ENCODE measurements at places on chromosomes 5 and 9.

DNA sequence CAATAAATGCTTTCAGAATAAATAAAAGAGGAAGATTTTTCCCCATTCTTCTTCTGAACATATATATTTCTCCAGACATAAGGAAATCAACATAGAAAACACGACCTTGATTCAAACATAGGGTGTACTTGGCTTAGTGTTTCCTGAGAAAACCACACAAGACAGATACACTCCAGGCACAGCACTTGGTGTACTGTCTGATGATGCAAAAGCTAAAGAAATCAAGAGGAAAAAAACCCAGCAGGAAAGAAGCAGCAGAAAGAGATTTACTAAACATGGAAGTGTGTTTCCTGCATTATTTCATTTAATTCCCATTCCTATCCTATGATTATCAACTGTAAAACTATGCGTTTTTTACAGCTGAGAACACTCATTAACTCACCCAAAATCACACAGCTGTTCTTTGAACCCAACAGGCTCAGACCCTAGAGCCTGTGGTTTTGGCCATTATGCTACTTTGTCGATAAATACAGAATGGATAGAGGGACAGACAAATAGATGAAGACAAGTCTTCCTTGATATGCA is 46.1 kb downstream of the NIPAL4 start:
- DNase-seq: no peak

DNA sequence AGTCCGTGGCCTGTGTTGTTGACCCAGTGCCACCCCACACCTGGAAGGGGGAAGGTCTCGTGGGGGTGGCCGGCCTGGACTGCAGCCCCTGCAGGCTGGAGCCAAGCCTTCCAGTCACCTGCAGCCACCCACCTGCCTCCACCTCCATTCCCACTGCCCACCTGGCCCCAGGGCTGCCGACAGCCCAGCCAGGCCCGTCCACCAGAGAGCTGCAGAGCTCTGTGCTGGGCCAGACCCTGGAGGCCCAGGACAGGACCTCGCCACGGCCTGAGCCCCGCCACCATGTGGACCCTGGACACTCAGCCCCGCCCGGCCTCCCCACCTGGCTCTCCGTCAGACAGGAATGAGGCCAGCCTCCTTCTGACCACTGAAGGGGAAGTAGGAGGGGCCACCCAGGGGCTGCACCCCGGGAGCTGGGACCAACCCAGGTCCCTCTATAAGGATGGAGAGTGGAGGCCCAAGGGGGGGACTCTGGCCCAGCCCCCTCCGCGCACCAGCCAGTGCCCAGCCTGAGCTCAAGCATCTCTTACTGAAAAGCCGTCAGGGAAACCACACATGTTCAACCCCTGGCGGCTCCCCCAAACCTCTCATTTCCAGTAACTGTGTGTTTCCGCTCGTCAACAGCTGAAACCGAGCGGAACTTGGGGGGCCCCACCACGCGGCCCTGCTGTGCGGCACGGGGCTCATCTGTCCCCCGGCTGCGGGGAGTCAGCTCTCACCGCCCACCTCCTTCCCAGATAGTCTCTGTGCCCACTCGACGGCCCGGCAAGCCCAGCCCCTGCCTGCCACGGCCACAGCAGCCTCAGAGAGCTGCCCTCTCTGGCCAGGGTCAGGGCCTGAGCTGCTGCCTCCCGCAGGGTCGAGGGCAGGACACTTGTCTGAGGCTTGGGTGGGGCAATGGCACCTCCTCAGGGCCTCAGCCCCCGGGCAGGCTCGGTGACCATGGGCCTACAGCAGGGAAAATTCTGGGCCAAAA is 12.8 kb downstream of the NOTCH1 start:
- DNase-seq: no peak

DNA sequence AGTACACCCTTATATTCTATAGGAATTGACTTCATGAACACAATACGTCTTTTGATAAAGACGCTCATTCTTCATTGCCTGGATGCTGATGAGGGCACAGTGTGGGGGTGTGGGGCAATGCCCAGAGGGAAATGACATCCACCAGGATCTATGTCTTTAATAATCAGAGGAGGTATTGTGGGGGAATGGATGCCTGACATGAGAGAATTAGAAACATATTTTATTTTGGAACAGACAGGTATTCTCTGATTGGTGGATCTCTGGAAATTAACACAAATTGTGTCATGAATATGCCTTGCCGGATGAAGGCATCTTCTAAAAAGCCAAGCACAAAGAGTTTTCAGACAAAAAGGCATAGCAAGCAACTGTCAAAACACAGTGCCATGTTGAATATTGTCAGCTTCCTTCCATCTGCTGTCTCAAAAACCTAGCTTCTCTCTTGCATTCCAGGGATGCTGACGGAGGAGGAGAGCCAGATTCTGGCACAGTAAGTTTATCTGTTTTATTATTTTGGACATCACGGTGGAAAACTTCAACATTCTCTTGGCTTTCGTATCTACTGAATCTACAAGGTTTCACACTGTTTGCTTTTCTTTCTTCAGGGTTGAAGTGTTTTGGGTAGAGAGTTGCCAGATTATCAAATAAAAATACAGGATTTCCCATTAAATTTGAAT is 3.9 kb upstream of the C5orf58 start:
- DNase-seq: no peak

DNA sequence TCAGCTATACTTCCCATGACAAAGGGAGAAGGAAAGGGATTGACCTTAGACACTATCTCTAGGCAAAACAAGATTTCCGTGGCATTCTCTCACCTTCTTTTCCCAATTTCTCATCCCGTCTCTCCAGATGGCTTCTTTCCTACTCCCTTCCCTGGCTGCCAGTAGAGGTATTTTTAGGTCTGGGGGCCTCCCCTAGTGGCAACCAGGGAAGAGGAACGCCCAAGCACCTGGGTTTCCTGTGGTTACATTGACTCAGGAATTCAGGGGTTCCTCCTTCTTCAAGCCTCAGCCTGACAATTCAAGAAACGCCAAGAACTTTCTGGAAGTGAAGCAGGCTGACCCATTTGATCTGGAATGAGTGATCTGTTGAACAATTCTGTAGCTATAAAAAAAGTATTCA is 111.5 kb upstream of the OSMR start:
- no peak for DNase-seq

DNA sequence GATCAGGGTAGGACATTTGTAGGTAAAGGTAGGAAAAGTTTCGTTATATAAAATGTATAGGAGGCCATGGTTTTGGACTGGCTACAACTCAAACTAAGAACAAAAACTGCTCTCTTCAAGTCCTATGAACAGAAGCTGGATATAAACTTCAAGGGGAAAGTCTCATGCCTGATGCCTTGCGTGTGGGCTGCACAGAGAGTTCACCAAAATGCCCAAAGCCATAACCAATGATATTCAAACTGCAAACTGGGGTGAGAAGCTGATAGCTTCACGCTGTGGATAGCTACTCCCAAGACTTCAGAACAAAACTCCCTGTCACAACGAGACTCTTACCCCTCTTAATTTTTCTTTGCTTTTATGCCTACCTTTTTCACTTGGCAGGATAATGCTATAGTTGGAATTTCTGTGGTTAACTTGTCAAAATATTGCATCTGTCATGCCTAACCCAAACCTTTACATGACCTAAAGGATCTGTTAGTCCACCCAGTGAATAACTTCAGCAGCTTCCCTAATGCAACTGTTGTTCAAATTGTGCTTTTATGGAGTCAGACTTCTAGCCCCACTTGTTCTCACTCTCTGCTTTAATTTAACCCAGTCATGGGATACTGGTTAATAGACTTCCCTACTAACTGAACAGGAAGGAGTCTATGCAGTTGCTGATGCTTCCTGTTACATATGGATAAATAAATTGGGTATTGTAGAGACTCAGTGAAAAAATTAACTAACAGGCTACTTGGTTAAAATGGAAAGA is 71.9 kb downstream of the SFXN1 start:
- DNase-seq: no peak

DNA sequence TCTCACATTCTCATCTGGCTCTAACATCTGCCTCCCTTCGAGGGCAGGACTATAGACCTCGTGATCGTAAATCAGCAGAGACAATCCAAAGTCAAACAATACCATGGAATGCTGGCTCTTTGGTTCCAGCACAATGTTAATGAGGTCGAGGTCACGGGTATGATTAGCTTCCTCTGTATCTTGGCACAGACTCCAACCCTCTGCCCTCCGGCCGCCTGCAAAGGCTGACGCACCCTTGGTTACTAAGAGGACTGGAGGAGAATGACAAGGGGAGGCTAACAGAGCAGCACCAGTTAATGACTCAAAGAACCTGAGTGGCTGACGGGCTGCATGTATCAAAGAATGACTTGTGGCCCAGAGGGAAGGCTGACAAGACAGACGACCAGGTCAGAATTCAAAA is 10.1 kb downstream of the LHFPL2 start:
- no peak for DNase-seq

DNA sequence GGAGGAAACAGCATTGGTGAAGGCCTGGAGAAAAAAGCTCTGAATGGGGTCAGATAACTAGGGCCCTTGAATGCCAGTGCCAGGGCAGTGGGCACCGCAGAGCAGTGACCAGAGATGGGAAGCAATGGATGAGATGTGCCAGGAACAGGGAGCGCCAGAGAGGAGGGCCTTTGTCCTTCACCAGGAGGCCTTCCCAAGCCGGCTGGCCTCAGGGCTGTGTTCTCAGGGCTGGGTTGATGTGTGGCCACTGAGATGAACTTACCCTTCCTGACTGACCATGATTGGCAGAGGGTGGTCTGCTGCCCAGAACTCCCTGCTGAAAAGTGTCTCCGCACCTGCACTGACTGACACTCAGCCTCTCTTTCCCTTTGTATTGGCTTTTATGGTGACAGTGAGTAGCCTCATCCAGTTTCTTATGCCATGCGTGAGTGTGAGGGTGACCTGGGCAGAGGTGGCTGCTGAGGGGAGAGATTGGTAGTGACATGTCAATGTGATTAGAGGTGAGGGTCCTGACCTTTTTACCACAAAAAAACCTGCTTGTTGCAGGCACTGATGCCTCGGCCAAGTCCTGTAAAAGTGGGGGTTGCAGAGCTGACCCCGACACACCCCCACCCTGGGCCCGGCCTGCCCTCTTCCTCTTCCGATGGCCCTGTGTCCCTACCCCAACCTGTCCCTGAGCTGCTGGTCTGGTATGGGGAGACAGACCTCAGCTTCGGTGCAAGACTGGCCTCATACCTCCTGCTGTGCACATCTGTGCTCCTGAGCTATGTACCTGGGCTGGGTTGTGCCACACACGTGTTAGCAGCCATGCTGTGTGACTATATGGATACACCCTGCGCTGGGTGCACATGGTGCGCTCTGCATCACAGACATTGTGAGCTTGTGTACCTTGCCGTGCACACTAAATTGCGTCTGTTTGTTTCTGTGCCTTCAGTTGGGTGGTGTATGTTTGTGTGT is 57.1 kb upstream of the PSD2 start:
- DNase-seq: no peak

GRCh38 chr5:173327948-173328843 is at the start of gene STC2:
Gene STC2 (minus strand): TSS chr5:173328414. CDS start chr5:173328193, 221 bp downstream.
- no peak for DNase-seq

DNA sequence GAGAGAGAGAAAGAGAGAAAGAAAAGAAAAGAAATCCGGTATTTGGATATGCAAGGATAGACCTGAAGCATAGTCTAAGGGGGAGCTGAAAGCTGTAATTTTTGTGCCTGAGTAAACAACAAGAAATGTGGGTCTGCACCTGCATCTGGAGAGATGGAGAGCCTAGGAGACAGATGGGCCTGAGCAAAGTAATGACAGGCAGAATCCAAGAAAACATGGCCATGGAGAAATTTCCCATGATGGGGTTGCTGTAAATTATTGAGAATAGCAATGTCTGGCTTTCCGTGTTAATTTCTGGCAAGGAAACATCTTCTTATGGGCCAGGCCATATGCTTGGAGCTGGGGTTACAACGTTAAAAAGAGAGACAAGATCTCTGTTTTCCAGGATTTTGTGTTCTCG is 40.2 kb downstream of the YIPF5 start:
- DNase-seq: no peak

DNA sequence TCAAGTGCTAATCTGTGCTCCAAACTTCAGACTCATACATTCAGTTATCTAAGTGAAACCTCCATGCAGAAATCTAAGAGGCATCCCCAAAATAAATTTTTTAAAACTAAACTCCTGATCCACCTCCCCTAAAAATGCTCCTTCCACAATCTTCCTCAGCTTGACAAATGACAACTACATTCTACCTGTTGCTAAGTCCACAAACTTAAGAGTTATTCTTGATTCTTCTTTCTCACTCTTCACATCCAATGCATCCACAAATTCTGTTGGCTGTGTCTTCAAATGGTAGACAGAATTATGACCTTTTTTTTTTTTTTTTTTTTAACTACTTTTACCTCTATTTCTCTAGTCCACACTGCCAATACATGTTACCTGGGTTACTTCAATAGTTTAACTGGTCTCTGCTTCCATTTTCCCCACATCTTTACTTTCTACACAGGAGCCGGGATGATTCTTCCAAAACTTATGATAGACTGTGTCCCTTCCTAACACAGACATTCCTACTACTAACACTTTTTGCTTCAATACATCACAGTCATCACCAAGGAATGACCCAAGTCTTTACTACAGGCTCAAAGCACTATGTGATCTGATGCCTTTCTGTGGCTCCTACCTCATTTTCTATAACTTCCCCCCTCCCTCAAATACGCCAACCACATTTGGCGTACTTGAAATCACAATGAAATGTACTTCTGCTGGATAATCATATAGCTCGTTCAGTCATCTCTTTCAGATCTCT is 143.6 kb downstream of the PDE4D start:
- no peak for DNase-seq

- DNase-seq: no peak
These were observed 396.0 kb downstream of the LRRC70 start for GRCh38 chr5:62974623-62975022.

- no peak for DNase-seq
These were observed 1638.3 kb downstream of the MAT2B start for GRCh38 chr5:165143741-165144140.

- no peak for DNase-seq
These were observed 27.4 kb upstream of the F2RL1 start for GRCh38 chr5:76791461-76791860.

- DNase-seq: no peak
These were observed 235.3 kb downstream of the PRDM9 start for GRCh38 chr5:23742701-23743100.

DNA sequence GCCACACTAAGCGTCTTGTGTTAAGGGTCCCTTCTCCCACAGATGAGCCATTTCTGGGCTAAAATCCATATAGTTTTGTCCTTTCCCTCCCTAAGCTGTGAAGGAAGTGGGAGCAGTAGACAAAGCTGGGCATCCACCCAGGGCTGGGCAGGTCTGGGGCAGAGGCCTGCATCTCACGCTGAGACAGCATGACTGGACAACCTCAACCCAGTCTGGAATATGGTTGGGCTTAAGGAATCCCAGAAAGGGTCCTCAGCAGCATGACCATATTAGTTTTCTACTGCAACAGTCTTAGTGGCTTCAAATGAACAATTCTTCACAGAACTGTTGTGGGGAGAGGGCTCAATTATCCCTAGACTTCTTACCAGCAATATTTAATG is 173.8 kb downstream of the AUH start:
- DNase-seq: no peak

- DNase-seq: peak; percentile 86
These were observed 3.6 kb upstream of the AGPAT2 start for GRCh38 chr9:136690806-136691261.

GRCh38 chr9:114178756-114179450 is 23.6 kb downstream of the COL27A1 start:
- DNase-seq: peak; percentile 86

All from right lobe of liver (tissue), 6 donors.